CD14-positive monocyte (primary cell): ENCODE measurements at places on chromosomes 11 and 22. TPM values are rescaled to one million over a fixed set of nuclear protein-coding genes. Genes with fewer than 3 reads are reported as not detected.
A peak's percentile ranks its signal among the peaks of the same experiment; 100 is the strongest.

DNA sequence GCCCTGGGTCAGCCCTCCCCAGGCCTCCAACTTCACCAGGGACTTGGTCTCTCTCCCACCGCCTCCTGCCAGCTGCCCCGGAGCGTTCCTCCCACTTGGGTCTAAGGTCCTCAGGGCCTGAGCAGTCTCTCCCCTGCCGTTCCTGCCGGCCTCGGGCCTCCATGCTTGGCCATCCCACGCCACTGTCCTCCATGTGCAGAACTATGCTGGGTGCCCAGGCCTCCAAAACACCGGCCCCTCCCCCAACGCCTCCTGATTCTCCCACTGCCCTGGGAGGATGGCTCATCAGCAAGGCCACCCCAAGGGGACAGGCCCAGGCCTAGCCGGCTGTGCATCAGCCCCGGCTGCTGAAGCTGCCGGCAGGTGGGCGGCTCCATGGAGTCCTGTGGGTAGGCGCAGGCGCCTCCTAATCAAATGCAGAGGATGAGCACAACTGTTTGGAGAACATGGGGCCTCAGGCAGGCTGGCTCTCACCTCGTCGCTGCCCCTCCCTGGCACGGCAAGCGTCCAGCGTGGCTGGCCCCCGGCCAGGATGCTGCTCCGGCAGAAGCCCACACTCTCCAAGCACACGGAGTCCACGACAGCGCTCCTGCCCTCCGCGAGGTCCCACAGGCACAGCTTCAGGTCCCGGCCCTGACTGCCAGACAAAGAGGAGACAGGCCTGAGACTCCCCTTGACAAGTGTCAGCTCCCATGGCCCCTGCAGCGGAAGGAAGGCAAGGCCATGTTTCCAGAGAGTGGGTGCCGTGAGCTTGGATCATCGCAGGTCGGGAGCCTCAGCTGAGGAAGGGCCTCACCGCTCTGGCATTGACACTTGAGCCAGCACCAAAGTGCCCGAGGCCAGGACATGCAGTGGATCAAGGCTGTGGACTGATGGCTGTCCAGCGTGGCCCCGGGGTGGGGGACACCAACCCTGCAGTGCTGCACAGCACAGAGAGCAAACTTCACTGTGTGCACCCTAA lies 42.6 kb downstream of the GNB1L start:
- DNase-seq, result no peak

DEPDC7 gene
- 0.33 TPM for polyA plus RNA-seq

TNNT3 gene
- not detected for polyA plus RNA-seq

- no peak for DNase-seq
These were observed 387.6 kb upstream of the DDI1 start for GRCh38 chr11:103648670-103649400.

IGSF22 gene
- not detected in 2 replicates for polyA plus RNA-seq

DNA sequence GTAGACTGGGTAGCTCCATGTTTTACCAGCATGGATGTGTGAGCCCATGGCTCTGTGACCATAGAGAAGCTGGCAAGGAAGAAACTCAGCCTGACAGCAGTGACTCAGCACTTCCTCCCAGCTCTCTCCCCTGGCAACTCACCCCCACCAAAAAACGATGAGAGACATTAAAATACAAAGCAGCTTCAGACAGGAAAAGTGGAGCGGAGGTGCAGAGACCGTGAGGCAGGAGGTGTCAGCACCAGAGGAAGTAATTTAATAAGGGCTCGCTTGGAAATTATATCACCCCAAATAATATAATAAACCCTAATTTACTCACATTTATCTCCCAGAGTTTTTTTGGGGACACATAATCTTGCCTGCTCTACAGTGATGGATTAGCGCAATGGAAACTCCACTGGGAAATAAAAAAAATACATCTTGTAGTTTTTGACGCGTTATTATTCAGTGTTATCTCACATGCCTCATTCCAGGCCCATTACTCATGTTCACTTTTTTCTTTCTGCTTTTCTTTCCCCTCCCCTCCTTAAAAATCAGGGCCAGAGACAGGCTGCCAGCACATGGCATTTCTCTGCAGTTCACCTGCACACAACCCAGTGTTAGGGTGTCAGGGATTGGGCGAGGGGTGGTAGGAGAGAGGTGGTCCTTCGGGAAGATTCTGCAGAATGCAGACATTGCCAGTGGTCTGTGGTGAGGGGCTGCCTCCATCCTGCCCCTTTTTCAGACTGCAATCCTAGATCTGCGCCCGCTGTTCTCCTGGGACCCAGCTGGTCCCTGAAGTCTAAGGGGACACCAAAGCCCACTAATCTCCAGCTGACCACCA lies 170.8 kb downstream of the BUD13 start:
- no peak for DNase-seq

GAL gene
- polyA plus RNA-seq, result not detected in 2 replicates

DNA sequence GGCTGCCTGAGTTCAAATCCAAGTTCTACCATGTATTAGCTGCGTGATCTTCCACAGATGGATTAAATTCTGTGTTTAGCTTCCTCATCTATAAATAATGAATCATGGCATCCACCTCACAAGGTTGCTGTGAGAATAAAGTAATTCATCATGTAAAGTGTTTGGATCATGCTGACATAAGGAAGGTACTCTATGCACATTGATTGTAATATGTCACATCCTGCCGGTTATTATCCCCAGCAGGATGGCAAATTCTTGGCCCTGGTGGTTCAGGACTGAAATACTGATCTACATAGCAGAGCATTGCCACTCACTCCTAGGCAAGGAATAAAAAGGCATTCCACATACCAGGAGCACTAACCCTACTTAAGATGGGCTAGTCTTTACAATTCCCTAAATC lies 40.8 kb downstream of the LGR4 start:
- no peak for DNase-seq

GRCh38 chr22:49303061-49303735 lies 524.5 kb downstream of the BRD1 start:
- DNase-seq, result no peak

CECR2 gene
- 0.02 TPM for polyA plus RNA-seq

- no peak for DNase-seq
These were observed 25.7 kb downstream of the MPPED2 start for GRCh38 chr11:30560206-30561106.

GRCh38 chr22:30186041-30186440 lies 60.5 kb downstream of the LIF start:
- no peak for DNase-seq

DNA sequence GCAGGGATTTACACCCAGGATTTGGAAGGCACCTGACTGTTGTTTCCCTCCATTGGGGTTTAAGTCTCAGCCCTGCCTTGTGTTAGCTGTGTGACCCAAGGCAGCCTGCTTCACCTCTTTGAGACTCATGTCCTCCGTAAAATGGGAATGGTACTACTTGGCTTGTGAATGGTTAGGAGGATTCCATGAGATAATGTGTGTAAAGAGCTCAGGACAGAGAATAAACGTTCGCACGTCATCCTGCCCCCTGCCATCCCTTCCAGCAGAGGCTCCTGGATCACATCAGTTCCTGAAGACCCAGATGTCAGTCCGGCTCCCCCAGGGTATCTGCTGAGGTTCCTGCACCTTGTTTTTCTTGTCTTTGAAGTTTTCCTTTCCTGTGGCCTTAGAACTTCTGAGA lies 16.8 kb upstream of the ACCSL start:
- no peak for DNase-seq

CLDN5 gene
- polyA plus RNA-seq, result 0.35 TPM

GRCh38 chr11:93504110-93505095 lies 38.8 kb downstream of the SMCO4 start:
- no peak for DNase-seq

- DNase-seq, result no peak
These were observed 133.5 kb downstream of the RBFOX2 start for GRCh38 chr22:35894937-35895708.

DNA sequence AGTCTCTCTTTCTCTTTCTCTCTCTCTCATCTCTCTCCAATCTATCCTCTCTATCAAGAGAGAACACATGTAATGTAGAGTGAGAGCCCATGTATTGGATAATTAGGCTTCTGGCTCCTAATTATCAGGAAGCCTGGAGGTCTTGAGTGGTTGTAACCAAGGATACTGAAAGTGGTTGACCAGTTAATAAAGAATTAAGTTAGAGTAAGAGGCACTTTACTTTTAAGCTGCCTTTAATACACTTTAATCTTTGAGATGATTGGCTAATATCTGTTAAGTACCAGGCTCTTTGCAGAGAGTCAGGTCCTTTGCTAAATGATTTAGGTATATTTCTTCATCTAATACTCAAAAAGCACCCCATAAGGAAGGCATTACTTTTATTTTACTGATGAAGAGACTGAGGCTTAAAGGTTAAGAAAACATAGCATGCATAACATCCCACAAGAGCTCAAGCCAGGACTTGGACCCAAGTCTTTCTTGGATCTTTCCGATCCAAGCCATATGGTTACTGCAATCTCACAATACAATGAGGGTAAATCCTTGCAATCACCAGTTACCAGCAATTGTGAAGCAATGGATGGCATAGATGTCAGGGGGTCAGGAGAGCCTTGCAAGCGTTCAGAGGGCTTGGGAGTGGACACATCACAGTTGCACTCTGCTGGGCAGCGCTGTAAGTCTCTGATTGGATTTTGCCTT lies 22.1 kb downstream of the CD44 start:
- no peak for DNase-seq

DNA sequence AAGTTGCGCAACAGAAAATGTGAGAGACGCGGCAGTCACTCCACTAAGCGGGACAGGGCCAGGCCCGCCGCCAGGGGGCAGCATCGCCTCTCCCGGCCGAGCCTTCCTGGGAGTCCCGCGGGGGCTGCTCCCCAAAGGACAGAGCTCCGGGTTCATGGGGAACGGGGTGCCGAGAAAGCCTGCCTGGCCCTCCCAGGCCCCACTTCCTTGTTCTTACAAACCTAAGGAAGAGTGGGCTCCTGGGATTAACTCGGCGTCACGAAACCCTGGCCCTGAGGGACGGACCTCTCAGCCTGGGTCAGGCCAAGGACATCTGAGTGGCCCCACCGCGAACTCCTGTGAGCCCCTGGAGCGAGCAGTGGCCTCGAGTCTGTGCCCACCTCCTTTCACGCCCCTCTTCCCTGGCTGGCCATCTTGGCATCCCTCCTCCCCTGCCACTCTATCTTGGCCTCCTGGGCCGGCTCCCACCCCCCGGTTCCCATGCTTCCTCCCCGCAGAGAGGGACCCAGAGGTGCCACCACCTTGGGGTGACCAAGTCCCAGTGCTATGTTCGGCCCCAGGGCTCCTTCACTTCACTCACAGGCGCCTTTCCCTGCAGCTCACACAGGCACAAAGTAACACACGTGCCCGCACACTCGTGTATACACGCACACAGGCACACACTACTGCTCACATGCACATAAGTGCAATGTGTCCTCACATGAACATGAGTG lies 99.9 kb upstream of the FGF3 start:
- DNase-seq, result peak; percentile 59

DNA sequence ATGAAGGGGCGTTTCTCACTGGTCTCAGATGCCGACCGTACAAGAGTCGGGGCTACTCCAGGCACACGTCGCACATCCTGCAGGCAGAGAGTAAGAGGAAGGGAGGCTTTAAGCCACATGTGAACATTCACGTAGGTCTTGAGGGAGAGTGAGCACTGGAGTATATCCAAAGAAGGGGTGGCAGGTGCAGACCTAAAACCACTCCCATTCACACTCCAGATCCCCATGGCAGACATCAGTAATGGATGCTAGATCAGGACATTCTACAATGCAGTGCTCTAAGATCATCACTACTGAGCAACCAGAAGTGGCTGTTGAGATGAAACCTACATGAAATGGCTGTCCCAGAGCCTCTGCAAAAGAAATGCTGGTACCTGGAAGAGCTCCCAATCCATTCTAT lies 39.0 kb downstream of the WT1 start:
- no peak for DNase-seq

DKK3 gene
- polyA plus RNA-seq, result not detected

TSGA10IP gene
- 0.67 TPM for polyA plus RNA-seq

GRCh38 chr11:125402435-125402834 lies 93.6 kb downstream of the FEZ1 start:
- DNase-seq, result no peak

GRCh38 chr11:93974759-93975158 lies 46.4 kb upstream of the HEPHL1 start:
- DNase-seq, result no peak

HTATIP2 gene
- 19.4 and 31.5 TPM in 2 replicates for polyA plus RNA-seq

OR5P2 gene
- polyA plus RNA-seq, result not detected

DNA sequence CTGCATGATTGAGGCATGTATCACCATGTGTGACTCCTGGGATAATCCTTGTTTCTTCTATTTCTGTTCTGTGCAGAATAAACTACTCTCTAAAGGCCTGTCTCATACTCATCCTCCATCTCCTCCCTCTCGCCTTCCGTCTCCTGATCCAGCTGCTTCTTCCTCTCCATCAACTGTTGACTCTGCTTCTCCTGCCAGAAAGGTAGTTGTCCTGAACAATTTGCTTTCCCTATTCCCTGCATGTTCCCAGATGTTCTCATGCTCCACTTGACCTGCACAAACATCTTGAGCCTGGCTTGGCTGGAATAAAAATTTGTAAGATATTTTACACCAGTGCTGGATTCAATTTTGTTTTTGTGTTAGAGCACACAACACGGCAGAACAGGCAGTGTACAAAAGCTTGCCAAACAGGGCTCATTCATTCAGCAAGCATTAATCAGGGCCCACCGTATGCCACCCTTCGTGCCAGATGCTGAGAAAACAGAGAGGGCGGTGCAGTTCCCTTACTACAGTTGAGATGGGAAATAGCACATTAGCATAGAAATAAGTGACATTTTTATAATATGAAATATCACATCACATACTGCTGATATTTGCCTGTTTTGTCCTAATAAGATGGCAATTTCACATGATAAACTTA lies 133.3 kb upstream of the PARVA start:
- no peak for DNase-seq

GRCh38 chr22:19937616-19938473 lies 3.7 kb upstream of the COMT start:
- DNase-seq, result peak; percentile 61

- DNase-seq, result no peak
These were observed 33.1 kb upstream of the SMPD1 start for GRCh38 chr11:6357222-6357621.

DNA sequence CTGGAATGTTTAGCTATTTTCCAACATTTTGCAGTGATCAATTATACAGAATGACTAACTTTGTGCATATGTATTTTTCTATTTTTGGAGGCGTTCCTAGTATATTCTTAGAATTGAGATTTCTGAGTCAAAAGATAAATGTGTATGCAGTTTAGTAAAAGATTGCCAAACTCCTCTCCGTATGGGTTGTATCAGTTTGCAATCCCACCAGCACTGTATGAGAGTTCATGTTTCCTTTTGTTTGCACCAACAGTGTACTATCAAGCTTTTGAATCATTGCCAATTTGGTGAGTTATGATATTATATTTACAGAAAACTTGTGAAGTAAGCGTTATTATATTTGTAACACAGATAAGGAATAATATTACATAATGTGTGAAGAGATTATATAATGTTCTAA lies 658.7 kb downstream of the JRKL start:
- no peak for DNase-seq

- DNase-seq, result no peak
These were observed 87.7 kb downstream of the GRAMD1B start for GRCh38 chr11:123517559-123518364.

- DNase-seq, result no peak
These were observed 16.7 kb upstream of the ELFN2 start for GRCh38 chr22:37443977-37444376.

- DNase-seq, result no peak
These were observed 15.5 kb upstream of the ST3GAL4 start for GRCh38 chr11:126339863-126340434.

LIF gene
- polyA plus RNA-seq, result not detected
